ENCODE measurements at places on chromosomes 6 and 20. TPM values are rescaled to one million over a fixed set of nuclear protein-coding genes. Genes with fewer than 3 reads are reported as not detected.

Gene RBM24
- polyA plus RNA-seq: 1.3 TPM

Gene ENPP1
- 0.84 TPM for polyA plus RNA-seq

Gene CLPSL1
- not detected for polyA plus RNA-seq

Gene CRIP3
- 1.2 TPM for polyA plus RNA-seq

Gene MCM9
- polyA plus RNA-seq: 5.2 TPM

Gene ALDH5A1
- 2.2 TPM for polyA plus RNA-seq
